ENCODE measurements at places on chromosomes 7 and 10.
A peak's percentile ranks its signal among the peaks of the same experiment; 100 is the strongest.

DNA sequence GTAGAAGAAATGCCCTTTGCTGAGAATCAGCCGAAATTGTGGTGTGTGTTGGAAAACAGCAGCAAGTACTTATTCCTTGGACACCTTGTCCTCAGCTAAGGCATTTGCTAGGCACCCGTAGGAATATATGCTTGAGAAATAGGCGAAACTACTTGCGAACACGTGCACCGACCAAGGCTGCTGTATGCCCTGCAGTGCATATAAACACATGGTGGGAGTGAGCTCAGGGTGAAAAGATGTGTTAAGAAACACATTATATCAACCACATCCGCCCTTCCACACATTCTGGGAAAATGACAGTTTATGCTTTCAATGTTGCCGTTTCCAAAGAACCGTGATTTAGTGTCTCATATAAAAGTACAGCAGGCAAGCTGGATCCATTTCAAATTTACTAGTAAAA, 199.2 kb downstream of the JCAD start:
- no peak for DNase-seq

GRCh38 chr10:21757185-21757901, 223.3 kb downstream of the MLLT10 start:
- DNase-seq: no peak

- DNase-seq: no peak
These were observed 70.0 kb upstream of the MAGI2 start for GRCh38 chr7:79523436-79523835.

DNA sequence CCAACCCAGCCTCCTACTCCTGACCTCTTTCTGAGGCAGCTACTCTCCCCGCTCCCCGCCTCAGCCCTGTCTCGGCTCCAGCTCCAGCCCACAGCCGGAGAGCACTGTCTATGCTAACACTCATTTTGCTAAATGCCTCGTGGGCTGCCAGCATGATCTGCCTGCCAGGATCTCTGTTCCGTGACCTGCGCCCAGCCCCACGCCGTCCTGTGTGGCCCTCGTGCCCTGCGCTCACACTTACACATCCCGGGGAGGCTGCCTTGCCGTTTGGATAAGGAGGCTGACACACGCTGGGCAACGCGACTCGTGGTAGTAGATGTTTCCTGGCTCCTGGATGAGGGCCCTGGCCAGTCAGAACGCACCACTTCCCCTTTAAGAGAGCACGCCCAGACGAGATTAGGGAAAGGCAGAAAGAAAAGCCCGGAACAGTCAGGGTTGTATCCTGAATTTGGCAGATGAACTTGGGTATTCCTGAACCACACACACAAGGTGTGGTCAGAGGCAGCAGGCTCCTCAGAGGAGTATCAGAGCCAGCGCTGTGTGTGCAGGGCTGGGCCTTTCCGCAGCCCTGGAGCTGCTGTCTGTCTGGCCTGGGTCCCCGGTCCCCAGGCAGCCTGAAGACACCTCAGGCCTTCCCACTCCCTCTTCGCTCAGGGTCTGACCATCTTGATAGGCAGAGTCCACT, 97.7 kb upstream of the EFCAB10 start:
- DNase-seq: peak; percentile 64

- DNase-seq: no peak
These were observed 776 bp downstream of the TMEM184A start for GRCh38 chr7:1555046-1555812.

DNA sequence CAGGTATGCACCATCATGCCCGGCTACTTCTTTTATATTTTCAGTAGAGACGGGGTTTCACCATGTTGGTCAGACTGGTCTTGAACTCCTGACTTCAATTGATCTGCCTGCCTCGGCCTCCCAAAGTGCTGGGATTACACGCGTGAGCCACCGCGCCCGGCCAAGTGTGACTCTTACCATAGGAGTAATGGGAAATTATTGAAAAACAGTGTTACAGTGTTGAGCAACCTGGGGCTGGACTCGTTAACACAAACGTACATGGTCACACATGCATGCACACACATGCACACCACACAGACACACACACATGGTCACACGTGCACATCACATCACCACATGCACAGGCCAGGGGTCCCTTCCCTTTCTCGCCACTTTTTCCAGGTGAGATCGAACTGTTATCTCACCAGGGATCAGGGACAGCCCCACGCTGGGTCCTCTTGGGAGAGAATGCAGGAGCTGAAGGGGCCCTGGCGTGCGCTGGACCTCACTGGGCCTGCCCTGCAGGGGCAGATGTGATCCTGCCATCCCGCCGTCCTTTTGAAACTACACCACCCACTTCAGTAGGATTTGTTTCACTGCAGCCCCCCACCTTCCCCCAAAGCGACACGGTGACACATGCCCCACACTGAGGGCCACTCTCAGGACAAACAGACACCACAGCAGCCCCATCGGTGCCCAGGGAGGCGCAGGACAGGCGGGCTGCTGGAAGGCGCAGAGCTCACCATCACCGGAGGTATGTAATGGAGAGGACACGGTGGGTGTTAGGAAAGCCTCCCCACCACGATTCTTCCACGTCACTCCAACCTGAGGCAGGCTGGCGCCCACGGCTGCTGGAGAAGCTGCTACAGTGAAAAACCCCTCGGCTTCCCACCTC, 10.2 kb downstream of the RADIL start:
- DNase-seq: no peak

DNA sequence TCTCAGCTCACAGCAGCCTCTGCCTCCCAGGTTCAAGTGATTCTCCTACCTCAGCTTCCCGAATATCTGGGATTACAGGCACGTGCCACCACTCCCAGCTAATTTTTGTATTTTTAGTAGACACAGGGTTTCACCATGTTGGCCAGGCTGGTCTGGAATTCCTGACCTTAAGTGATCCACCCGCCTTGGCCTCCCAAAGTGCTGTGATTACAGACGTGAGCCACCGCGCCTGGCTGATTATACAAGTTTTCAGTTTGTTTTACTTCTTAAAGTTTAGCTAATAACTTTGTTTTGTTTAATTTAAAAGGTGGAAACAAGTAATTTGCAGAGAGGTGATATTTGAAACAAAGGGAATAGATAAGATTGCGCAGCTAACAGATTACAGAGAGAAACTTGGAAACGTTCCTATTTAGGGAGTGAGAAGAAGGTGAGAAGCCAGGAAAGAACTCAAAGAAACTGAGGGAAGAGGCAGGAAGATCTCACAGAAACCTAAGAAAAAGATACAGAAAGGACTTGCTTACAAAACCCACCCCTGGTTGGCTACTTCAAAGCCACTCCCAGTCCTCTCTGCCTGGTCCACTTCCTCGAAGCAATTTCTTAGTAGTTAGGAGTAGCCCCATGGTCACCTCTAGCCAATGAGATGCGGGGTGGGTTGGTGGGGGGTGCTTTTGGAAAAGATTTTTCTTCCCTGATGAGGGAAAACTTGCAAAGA, 15.0 kb upstream of the PDLIM1 start:
- DNase-seq: no peak

DNA sequence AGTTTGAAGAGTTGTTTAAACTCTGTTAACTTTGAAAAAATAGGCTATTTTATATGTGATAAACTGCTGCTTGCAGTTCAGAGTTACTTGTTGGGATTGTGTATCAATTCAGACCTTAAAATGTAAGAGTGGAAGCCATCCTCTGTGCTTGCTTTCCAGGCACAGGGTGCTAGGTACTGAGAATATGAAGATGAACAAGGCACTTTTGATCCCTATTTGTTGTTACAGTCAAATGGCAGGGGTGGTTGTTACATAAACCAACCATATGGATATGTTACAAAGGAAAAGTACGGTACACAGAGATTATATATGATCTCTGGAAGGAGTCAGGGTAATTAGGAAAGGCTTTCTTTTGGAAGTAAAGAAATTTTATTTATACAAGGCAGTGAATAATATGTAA, 63.8 kb downstream of the REEP3 start:
- no peak for DNase-seq

DNA sequence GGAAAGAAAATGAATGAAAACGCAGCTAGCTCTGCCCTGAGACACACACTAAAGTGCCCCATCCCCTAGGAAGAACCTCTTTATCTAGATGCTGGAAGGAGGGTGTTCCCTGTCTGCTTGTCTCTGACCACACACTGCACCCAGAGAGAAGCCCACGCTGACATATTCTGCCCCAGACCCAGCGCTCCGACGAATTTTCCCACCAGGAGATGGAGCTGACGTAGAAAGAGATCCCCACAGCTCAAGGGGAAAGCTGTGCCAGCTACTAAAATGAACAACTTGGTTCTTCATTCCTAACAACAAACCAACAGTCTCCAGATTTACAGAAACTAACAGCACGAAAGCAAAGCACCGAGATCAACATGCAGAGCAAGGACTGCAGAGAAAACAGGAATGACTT, 73.3 kb downstream of the KIAA1549 start:
- DNase-seq: no peak

DNA sequence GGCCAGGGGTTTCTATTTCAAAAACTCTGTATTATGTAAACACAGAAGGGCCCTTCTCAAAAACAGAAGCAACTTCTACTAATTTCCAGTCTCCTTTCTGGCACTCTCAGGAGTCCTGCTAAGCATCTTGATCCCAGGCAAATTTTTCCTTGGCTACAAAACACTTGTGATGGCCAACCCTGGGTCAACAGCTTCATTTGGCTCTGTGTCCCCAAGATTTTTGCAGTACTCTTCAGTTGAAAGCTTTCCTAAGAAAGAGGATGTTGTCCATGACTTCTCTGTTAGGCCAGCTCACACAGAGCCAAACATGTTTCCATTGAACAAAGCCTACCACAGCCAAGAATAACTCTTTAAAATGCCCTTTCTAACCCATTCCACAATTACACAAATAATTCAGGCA, 99.0 kb upstream of the EGR2 start:
- no peak for DNase-seq

DNA sequence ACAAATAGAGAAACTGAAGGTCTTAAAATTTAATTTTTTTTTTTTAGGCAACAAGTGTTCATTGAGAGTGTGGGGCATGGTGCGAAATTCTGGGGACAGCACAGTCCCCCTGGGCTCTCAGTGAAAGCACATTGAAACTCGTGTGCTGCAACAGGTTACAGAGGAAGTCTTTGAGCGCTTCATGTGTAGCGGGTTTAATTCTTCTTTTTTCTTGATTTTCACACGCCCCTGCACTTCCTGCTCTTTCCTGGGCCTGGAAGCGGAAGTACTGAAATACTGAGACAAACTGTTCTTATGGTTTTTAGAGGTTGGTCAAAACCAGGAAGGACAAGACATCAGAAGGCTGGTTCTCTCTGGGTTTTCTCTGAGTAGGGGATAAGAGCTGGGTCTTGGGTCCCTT, 203.5 kb downstream of the PTEN start:
- no peak for DNase-seq

GRCh38 chr10:131571865-131572264, 260.3 kb upstream of the TCERG1L start:
- DNase-seq: no peak

DNA sequence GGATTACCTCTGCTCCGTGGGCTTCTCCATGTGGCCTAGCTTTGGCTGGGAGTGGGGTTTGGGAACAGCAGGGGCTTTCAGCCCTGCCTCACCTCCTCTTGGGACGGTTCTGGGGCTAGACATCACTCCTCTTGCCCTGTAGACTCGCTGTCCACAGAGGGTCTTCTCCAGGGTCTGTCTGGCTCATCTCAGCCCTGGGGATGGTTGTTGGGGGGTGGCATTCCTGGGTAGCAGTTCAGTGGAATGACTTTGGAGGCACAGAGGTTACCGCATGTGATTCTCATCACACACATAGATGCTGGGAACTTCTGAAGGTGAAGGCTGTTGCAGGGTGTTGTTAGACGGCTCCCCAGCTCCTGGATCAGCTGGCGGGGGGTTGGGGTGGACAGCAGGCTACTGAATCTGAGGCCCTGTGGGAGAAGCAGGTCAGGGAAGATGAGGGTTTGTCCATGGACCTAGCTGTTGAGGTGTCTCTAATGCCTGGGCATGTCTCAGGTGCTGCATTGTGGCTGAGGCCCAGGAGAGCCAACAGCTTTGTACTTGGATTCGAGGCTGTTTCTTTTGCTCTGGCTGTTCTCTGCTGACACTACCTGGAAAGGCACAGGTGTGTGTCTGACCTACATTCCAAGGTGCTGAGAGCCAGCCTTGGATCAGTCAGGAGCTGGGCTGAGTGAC, 23.8 kb downstream of the RAMP3 start:
- DNase-seq: no peak

- no peak for DNase-seq
These were observed 29.1 kb upstream of the FAM107B start for GRCh38 chr10:14803827-14804226.

DNA sequence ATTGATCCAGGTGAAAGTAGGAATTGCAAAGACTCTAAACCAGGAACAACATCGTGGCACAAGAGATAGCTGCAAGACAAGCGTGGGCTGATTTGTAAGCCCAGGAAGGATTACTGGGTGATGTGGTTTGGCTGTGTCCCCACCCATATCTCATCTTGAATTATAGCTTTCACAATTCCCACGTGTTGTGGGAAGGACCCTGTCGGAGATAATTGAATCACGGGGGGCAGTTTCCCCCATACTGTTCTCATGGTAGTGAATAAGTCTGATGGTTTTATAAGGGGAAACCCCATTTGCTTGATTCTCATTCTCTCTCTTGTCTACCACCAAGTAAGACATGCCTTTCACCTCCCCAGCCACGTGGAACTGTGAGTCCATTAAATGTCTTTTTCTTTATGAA, 59.5 kb downstream of the ST8SIA6 start:
- DNase-seq: no peak

DNA sequence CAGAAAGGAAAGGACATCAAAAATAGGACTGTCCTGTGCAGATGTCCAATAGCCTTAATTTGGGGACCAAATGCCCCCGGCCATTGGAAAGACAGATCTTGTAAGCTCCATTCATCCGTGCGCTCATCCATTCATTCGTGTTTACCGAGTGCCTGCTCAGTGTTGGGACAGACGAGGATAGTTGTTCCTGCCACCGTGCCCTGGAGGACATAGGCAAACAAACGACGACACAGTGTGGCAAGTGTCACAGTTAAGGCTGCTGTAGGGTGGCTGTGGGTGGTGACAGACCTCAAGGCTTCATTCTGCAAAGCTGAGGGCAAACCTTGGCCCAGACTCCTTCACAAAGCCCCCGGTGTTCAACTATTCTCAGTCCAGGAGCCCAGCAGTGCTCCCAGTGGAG, 27.6 kb downstream of the MKI67 start:
- no peak for DNase-seq

- no peak for DNase-seq
These were observed 31.1 kb upstream of the FBXW4 start for GRCh38 chr10:101726115-101726387.

DNA sequence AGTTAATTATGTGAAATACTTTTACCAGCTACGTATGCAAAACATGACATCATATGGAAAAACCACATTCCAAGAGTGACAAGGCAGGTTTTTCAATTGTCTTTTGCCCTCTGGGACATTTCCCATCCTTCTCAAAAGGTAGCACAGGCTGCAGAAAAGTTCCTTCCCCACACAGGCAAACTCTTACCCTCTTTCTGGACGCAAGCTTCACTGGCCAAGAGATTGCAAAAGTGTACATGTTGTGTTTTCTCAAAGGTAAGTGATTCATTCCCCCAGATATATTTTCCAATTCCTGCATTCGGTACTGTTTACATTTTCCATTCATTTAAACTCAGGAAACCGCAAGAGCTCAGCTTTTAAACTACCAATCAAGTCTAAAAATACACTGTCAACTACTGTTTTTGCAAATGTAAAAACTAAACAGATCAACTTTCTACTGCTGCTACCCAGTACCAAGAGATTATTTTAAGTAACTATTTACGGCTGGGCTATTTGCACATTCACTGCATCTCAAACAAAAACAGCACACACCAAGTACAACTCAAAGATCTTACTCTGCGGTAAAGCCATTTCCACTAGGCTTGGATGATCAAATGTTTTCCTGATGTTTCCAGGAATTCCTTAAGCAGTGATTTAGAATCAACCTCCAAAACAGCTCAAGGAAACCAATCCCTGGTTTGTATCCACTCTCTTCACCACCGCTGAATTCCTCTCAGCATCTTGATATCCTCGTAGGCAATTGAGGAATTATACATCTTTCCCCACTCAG, 233.6 kb upstream of the CCDC6 start:
- no peak for DNase-seq

Data from thoracic aorta (tissue), 2 donors.